ENCODE measurements at places on chromosomes 6 and 20.

- no peak for DNase-seq
Observed at GRCh38 chr20:34558320-34559218, at the start of gene MAP1LC3A. Gene MAP1LC3A, plus strand, starts transcription at chr20:34558718. Its CDS starts 151 bp downstream, at chr20:34558869.

DNA sequence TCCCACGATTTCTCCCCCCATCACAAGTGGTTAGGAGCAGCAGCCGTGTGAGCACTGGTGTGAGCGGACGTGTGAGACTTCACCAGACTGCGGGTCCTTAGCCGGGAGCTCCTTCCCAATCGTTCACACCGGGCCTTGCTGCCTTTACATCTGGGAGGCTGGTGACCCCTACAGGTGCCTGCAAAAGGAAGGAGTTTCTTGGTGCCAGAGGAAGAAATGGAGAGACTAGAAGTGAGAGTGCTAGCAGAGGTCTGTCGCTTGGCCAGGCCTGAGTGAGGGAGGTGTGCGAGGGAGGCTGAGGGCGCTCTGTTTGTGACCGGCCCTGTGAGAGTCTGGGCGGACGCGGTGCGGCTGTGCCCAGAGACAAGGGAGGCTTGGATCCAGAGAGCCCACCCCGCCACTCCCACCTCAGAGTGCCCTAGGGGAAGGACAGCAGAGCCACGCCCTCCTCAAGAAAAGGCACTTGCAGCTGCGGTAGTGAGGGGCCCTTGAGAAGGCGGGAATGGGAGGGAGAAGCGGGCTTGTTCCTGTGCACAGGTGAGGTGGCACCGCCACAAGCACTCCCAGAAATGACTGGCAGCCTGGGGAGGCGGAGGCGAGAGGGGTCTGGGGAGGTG lies 10.0 kb upstream of the ARMC2 start:
- DNase-seq, result no peak

- DNase-seq, result no peak
Observed at GRCh38 chr6:73867411-73867810, 171.4 kb downstream of the CD109 start.

DNA sequence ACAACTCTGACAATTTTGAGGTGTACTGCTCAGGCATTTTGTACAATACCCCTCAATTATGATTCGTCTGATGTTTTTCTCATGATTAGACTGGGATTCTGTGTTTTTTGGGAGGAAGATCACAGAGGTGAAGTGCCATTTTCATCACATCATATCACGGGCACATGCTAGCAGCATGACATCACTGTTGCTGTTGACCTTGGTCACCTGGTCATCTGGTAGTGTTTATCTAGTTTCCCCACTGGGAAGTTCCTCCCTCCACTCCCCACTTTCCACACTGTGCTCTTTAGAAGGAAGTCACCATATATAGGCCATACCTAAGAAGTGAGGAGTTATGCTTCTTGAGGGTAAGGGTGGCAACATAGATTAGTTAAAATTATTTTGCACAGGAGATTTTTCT lies 20.8 kb downstream of the GCM2 start:
- DNase-seq, result no peak

DNA sequence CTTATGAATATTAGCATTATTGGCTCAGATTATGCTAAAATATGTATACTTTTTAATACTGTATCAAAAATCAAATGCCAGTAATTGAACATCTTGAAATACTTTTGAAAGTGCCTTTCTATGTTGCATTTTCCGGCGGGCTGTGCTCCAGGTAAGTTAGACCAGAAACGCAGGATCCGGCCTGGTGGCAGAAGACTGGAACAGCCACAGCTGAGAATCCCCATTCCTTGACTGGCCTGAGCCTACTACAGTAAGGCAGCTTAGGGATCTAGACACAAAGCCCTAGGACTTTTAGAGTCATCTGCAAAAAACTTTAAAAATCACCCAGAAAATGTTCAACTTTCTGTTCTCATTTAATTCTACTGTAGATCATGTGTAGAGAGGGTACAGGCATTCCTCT lies 138.8 kb upstream of the C6orf118 start:
- no peak for DNase-seq

- DNase-seq, result no peak
Observed at GRCh38 chr6:8881663-8882062, 446.3 kb upstream of the SLC35B3 start.

GRCh38 chr6:39861663-39862062 lies 69.5 kb downstream of the DAAM2 start:
- no peak for DNase-seq

DNA sequence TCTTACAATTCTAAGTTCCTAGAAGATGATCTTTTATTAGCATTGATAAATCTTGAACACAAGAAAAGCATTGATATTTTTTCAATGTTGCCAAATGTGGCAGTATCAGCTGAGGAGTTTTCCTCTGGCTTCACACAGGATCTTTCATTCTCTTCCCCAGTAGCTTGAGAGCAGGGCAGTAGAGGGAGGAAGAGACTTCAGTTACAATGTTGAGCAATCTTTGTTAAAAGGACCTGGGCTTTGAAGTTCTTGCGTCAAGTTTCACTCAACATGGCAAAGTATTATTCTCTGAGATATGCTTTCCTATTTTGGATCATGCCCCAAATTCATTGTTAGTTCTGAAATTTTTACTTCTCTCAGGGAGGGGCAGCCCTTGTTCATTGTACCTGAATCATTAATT lies 238.0 kb downstream of the COL12A1 start:
- DNase-seq, result no peak

DNA sequence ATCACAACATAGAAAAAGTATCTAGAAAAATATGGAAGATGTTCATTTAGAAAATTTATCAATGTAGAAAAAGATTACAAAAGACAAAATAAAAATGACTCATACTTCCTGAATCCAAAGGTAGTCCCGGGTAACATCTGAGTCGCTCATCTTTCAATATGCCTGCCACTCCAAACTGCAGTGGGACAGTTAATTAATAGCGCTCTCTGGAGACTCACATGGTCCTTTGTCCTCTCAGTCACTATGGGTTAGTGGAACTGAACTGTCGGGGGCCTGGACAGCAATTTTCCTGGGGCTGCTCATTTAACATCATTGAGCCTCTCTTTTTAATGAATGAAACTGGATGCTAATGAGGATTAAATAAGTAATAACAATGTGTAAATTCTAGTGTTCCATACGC lies 103.4 kb downstream of the MAP3K4 start:
- no peak for DNase-seq

DNA sequence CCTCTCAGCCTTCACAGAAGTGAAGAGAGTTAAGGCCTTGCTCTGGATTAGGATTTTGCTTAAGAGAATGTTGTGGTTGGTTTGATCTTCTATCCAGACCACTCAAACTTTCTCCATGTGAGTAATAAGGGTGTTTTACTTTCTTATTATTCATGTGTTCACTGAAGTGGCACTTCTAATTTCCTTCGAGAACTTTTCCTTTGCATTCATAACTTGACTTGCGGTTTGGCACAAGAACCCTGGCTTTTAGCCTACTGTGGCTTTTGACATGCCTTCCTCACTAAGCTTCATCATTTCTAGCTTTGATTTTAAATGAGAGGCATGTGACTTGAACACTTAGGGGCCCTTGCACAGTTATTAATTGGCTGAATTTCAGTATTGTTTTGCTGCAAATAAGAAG lies 166.1 kb upstream of the OPRM1 start:
- DNase-seq, result no peak
